ENCODE measurements at places on chromosomes 11 and 22.

- DNase-seq: no peak
Observed at GRCh38 chr22:18114976-18115652, 4.5 kb downstream of the TUBA8 start.

GRCh38 chr11:30113326-30113898, 96.6 kb upstream of the KCNA4 start:
- DNase-seq: no peak

- no peak for DNase-seq
Observed at GRCh38 chr11:130876931-130877915, 39.1 kb downstream of the SNX19 start.

- DNase-seq: no peak
Observed at GRCh38 chr22:44737406-44738346, 14.7 kb upstream of the ARHGAP8 start.

All from stimulated activated naive CD4-positive, alpha-beta T cell treated with Interleukin-2 at 50 U/mL for 16 hours (primary cell).